ENCODE measurements at places on chromosomes 1 and 21.

- no peak for DNase-seq
Observed at GRCh38 chr1:6447016-6447817, 18.8 kb downstream of the TNFRSF25 start.

DNA sequence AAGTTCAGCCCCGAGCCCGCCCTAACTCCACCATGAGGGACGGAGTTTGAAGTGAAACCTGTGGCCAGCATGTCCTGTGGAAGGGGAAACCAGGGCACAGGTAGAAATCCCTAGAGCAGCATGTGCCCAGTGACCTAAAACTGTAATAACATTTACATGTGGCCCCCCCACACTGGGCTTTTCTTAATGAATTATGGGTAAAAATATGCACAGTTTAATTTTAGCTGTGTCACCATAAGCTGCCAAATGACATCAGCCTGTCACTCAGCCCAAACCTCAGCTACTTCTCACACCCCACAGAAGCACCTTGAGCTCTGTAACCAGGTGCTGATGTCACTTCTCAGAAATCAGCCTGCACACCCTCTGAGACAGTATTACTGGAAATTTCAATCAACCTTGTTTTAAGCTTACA is 50.0 kb upstream of the SLC19A1 start:
- no peak for DNase-seq

GRCh38 chr1:204294357-204294756 is 65.4 kb downstream of the PLEKHA6 start:
- DNase-seq = peak; percentile 71

GRCh38 chr1:116545359-116545705 is 25.5 kb downstream of the CD58 start:
- no peak for DNase-seq

DNA sequence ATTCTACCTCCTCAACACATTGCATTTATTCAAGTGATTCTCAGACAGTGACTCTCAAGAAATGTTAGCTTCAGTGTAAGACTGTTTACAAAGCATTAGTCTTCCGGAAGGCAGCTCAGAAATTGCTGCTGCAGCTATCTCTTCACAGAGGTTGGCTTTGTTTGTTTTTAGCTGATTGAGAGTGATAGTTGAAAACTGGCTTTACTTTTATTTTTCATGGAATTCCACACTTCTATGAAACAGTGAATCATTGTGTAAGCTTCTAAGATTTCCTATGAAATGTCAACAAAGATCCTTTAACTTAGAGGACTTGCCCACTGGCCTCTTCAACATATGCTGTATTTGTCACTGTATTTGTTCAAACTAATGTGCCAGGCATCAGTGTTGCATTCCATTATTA is 121.3 kb downstream of the TNNI3K start:
- no peak for DNase-seq

- no peak for DNase-seq
Observed at GRCh38 chr21:25895565-25896205, 160.9 kb downstream of the GABPA start.

GRCh38 chr1:4087530-4088420 is 187.7 kb upstream of the C1orf174 start:
- DNase-seq = no peak

DNA sequence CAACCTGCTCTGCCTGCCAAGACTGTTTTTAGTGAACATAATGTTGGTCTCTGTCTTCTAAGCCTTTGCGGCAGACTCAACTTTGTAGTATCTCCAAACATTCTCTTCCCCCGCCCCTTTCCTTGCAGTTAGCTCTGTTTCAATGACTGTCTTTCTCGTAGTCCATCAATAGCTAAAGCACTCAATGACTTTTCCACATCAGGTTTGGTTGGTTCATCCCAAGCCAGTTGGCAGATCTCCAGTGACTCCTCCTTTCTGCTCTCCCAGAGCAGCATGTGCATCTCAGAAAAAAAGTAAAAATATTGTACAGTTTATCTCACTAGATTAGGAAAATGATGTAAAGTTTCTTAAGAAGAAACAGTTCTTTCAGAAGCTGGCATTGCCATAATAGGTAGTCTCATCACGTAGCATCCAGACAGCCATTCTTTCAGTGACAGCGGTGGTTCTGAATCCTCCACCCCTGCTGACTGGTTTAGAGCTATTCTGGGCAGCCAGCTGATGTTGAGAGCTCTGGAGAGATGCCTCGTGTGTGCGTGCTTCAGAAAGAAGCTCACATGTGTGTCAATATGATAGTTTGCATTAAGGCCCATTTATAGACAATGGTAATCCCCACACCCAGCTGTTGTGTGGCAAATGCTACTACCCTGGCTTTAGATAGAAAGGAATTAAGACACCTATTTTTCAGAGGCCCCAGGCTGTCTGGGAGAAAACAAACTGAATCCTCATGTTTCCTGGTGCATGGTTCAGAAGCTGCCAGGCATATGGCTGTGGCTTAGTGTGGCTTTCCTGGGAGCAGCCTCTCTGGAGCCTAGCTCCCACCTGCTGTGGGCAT is 53.2 kb downstream of the CNN3 start:
- no peak for DNase-seq

DNA sequence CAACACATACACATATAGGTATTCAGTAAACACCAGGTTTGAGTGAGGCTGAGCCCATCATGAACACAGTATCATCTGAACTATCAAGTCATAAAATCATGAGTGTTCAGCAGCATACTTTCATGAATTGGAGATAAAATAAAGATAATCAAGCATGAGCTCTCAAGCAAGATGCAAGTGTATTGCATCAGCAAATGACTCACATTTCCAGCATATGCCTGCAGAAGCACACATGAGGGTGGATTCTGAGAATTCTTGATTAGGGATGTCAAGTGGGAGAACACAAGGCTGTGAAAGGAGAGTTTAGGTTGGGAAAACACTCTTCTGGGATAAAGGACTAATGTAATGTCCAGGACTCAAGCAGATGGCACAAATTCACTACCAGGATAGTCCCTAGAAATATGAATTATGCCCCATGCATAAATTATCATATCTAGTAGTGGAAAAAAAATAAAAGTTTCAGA is 299.2 kb downstream of the SRGAP2C start:
- peak; percentile 3 for DNase-seq

GRCh38 chr1:39321979-39322378 is 117.5 kb downstream of the MACF1 start:
- DNase-seq = no peak

GRCh38 chr1:65207317-65207716 is 59.3 kb downstream of the AK4 start:
- DNase-seq = no peak

GRCh38 chr1:48789903-48790302 is 13.2 kb upstream of the BEND5 start:
- DNase-seq = no peak

DNA sequence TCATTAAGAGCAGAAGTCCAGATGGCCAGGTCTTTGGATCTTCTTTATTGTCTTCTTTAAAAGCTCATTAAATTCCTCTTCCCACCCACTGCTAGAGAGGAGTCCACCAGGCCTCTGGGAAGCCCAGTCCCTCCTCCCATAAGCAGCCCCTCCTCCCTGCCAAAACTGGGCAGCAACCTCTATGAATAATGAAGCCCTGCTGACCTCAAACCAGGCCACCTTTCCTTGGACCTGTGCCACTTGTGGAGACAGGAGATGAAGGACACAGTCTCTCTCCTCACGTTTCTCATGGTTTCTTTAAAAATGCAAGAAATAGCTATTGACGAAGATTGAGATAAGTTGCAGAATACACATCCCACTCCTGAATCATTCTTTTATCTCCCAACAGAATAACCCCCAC is 112.8 kb downstream of the EDEM3 start:
- no peak for DNase-seq

GRCh38 chr1:245173446-245174211 is 18.8 kb downstream of the KIF26B start:
- DNase-seq = no peak

DNA sequence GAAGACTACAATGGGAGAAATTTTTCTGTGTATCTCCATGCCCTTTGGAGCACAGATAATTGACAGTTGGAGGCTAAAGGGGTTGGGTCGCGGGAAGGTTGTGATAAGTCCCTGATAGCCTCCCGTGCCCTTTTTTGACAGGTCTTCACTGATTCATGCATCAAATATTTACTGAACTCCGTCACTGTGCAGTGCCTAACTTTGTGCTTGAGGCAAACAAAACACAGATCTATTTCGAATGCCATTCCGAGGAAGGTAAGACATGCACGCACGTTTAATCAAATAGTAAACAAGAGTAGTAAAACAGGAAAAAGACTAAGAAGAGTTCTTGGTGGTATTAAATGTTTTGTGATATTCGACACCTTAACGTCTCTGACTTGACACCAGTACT is 494 bp upstream of the PIP5K1A start:
- DNase-seq = no peak

DNA sequence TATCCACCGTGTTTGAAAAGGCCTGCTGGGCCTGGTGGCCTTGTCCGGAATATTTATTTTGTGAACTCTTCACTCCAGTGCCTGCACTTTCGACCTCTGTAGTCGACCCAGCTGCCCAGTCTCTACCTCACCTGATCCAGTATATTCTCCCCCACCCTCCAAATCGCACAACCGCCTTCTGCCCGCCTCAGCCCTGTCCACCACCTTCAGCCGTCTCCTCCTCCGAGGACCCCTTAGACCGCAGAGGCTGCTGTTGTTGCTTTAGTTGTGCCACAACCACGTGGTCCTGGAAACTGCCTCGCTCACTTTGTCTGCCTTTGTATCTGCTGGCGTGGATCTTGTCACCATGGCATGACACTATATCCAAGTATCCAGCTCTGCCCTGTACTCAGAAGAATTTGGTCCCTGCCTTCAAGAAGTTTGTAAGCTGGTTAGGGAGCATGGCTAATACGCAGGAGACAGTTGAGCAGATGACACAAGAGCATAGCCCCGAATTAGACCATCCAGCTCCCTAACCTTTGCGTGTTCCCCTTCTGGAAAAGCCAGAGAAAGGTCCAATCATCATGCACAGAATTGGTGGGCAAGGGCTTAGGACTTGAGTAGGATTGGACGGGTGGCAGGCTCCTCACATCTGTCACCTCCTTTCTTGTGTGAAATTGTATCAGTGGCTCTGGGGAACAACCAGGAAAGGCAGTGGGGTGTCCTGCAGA is 1.5 kb downstream of the PHGDH start:
- no peak for DNase-seq

DNA sequence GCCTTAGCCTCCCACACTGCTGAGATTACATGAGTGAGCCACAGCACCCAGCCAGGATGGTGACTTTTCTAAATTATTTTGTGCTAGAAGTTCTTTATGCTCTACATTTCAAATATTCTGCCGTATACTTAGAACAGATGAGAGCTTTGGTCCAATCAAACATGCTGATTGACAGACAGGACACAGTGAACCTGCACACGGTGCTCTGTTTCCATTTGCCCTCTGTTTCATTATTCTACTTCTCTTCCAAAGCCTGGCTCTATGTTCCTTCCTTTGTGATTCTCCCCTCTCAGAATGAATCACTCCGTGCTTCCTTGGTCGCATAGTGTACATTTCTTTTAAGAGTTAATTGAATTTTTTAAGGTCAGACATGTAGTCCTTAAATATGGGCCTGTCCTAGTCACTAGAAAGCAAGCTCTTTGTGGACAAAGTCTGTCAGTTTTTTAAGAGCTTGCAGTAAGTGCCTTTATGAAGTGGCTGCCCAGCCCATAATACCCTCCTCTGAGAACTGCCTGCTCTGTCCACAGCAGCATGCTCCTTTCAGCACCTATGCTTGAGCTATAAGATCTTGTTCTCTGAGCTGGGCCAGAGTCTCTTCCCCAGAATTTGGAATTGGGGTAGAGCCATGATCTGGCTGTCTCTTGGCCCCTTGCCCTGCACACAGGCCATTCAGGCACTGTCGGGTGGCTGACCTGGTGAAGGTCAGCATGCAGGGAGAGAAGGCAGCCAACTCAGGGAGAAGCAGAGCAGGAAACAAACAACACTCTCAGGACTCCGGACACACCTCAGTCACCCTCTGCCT is 66.8 kb upstream of the SLC44A3 start:
- DNase-seq = no peak

Data from H54 (cell line).